ENCODE measurements at places on chromosomes 6 and 20. TPM values are rescaled to one million over a fixed set of nuclear protein-coding genes. Genes with fewer than 3 reads are reported as not detected.

SIRPD gene
- 0.09 TPM for total RNA-seq

PCSK2 gene
- not detected for total RNA-seq

DSP gene
- total RNA-seq = under 0.01 TPM

BACH2 gene
- 0.27 TPM for total RNA-seq

BEND6 gene
- 1.1 TPM for total RNA-seq

NMBR gene
- total RNA-seq = not detected

C20orf144 gene
- 0.09 TPM for total RNA-seq

TMC2 gene
- total RNA-seq = not detected

TNXB gene
- total RNA-seq = 0.36 TPM

C6orf89 gene
- 23.7 TPM for total RNA-seq

PRRT1 gene
- not detected for total RNA-seq

BCAS1 gene
- total RNA-seq = not detected

UNC5CL gene
- not detected for total RNA-seq

SLC22A3 gene
- total RNA-seq = 0.09 TPM

TREM1 gene
- total RNA-seq = not detected

TREML2 gene
- total RNA-seq = not detected

ZNF334 gene
- 1.2 TPM for total RNA-seq

DDRGK1 gene
- total RNA-seq = 37.9 TPM

HUS1B gene
- total RNA-seq = 1.6 TPM

CDKAL1 gene
- 19.7 TPM for total RNA-seq

PEX7 gene
- 6.9 TPM for total RNA-seq

BHLHE23 gene
- not detected for total RNA-seq

ZFP57 gene
- total RNA-seq = 0.99 TPM
